Heart right ventricle (tissue), 16 donors: ENCODE measurements at places on chromosomes 13 and 19.

DNA sequence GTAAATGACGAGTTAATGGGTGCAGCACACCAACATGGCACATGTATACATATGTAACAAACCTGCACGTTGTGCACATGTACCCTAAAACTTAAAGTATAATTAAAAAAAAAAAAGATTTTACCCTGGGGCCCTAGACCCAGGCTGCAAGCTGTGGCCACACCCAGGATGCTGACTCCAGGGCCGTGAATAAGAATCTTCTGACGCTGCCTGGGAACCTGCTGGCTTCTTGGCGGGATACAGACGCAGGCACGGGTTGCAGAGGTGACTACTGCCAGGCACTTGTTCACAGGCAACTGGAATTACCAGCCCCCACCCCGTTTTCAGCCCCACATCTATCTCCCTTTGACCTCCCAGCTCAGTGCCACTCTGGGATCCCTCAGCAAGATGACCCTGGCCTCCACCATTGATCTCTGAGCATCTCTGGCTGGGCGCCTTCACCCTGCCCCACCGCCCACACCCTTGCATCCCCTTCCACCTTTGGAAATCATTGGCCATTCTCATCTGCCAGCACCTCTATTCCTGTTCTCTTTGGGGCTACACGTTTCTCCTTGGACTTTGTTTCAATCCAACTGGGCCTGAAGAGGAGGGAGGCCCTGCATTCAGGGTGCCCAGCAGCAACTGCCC, 21.1 kb upstream of the CFAP97D2 start:
- no peak for DNase-seq

DNA sequence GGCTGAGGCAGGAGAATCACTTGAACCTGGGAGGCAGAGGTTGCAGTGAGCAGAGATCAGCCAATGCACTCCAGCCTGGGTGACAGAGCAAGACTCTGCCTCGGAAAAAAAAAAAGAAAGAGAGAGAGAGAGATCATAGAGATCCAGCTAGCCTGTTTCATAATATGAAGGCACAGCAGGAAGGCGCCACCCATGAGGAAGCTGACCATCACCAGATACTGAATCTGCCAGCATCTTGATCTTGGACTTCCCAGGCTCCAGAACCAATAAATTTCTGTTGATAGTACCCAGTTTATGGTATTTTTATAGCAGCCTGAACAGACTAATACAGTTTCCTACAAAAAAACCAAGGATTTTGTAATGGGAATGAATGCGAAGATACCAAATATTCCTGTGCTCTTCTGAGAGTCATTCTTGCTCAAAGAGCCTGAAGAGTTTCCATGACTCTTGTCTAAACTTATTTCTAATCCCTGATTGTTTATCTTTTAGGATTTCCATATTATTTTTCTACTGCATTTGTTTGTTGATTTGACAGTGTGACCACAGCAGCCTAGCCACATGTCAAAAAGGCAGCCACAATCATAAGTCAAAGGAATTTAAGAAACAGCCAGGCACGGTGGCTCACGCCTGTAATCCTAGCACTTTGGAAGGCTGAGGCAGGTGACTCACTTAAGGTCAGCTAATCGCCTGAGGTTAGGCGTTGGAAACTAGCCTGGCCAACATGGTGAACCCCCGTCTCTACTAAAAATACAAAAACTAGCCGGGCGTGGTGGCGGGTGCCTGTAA, 37.7 kb upstream of the PDCD5 start:
- no peak for DNase-seq

DNA sequence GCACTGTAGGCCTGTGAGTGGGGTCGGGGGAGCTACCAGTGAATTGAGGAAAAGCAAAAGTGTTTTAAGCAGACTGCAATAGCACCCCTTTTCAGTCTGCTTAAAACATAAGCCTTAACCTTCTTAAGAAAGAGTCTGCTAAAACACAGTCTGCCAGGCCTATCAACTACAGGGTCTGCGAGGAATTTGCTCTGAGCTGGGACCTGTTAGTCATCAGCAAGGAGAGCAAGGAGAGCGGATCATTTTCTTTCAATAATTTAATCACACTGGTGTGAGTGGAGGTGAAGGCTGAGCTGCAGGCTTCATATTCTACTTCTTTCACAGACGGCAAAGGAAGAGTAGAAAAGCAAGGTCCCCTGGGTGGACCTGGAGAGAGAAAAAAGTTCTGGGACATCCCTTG, 342.7 kb downstream of the ENOX1 start:
- DNase-seq = no peak

- DNase-seq = peak; percentile 56
These were observed 87.6 kb upstream of the SLC15A1 start for GRCh38 chr13:98839856-98840769.

DNA sequence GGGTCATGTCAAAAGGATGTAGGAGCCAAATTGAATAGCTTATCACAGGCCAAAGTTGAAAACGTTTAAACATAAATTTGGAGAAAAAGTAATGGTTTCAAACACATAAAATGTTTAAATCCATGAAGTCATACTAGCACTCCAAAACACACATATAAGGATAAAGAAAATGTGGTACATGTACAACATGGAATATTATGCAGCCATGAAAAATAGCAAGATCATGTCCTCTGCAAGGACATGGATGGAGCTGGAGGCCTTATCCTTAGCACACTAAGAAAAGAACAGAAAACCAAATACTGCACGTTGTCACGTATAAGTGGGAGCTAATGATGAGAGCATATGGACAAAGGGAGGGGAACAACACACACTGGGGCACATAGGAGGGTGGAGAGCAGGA, 911.7 kb upstream of the PCDH20 start:
- DNase-seq = no peak

DNA sequence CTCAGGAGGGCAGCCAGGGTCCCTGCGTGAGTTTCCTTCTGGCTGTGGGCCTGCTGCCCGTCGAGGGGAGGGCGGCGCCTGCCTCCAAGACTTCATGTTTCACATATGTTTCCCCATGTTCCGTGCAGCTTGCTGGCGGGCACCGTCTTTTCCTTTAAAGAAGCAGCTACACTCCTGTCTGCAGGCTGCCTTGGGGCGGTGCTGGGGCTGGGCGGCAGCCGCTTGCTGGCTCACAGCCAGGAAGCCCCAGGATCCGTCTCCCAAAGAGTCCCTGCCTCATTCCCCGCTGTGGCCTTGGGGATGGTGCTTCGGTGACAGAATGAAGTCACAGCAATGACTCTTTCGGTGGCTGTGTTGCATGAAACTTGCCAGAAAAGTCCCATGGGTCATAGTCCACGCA, 24.9 kb downstream of the PIAS4 start:
- DNase-seq = no peak
